IPS DF 6.9 (cell line): ENCODE measurements at places on chromosomes 4 and X.

GRCh38 chr4:140333523-140333922, 39.9 kb upstream of the SCOC start:
- no peak for DNase-seq

GRCh38 chr4:40648742-40649281, 19.1 kb upstream of the RBM47 start:
- DNase-seq: no peak

GRCh38 chr4:99507349-99507748, 3.5 kb upstream of the C4orf17 start:
- no peak for DNase-seq

- no peak for DNase-seq
Observed at GRCh38 chrX:119488749-119489148, 20.5 kb downstream of the SLC25A5 start.

GRCh38 chr4:173513651-173514050, 16.4 kb downstream of the HAND2 start:
- DNase-seq: no peak

- no peak for DNase-seq
Observed at GRCh38 chr4:143641361-143641760, 59.1 kb downstream of the FREM3 start.

GRCh38 chr4:84502955-84503373, 3.9 kb upstream of the NKX6-1 start:
- DNase-seq: no peak

DNA sequence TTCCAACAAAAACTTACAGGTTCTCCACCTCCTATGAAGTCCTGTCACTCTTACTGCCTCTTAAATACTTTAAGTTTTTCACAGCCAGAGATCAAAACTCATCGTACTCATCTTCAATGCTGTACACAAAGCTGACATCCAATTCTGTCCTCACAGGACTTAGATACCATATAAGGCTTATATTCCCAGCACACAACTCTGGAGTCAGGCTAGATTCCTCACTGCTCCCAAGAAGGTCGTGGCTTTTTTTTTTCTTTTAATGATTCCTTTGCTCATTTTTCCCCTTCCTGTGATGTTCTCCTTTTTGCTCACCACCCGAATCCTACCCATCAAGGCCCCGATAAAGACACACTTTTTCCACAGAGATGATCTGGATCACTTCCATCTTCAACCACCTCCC, 914 bp downstream of the TRAPPC2 start:
- no peak for DNase-seq

DNA sequence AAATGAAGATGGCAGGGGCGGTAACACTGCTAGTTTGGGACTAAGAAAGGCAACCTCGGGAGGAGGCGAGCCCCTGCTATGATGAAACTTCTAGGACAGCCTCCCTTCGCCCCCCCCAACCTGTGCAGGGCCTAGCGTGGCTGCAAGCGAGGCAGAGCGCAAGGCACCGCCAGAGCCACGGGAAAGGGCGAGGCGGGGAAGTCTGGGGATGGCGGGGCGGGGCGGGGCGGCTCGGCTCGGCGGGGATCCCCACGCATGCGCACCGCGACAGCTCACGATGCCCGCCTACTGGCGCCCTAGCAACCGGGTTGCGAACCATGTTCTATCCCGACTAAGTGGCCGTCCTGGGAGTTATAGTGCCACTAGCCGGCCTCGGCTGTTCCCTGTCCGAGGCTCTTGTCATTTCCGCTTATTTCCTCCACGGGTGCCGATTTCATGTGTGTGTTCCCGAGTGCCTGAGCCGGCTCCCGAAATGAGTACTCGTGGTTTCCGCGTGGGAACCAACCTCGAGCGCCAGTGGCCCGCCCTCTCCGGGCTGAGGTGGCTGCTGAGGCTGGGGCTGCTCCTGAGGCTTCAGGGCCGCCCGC, 28.7 kb upstream of the RBMX start:
- DNase-seq: no peak

DNA sequence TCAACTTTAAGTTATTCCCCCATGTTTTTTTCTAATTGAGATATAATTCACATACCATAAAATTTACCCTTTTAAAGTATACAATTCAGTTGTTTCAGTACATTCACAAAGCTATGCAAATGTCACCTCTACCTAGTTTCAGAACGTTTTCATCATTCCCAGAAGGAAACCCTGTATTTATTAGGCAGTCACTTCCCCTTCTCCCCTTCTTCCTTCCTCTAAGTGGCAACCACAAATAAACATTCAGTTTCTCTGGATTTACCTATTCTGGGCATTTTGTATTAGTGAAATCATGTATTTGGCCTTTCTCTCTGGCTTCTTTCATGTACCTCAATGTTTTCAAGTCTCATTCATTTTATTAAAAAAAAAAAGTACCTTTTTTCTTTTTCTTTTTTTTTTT, 101.9 kb downstream of the TET2 start:
- no peak for DNase-seq

GRCh38 chr4:53644607-53645006, 53.3 kb upstream of the LNX1 start:
- no peak for DNase-seq

DNA sequence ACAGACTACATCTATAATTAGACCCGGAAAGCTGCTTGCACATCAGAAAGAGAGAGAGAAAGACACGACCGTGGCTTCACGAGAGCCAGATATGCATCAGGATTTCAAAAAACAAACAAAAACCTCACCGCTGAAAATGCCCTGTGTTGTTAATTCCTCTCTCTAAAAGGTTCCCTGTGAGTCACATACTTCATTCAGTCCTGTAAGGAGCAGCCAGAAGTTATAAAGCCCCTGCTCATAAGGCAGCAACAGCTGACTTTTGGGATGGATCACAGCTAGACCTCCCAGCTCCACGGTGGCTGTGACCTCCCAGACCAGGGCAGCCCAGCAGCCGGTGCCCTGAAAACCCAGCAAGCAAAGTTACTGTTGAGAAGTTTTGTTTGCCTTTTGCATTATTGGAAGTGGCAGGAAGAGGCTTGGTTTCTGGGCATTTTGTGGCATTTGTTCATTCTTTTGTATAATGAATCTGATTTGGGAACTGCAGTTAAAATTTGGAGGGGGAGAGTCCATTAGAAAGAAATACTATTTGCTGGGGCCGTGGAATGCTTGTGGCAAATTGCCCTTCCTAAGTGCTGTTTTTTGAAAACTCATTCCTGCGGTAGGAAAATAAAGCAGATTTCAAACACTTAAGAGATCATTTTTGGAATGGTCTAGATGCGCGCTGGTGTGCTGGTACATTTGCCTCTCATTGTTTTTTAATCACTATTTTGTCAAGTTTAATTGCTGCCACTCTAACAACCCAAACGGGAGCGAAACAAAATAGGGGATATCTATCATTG, 520.4 kb downstream of the BCOR start:
- no peak for DNase-seq

GRCh38 chr4:8587469-8588195, 4.9 kb upstream of the CPZ start:
- DNase-seq: no peak

GRCh38 chr4:94758141-94758699, 465 bp downstream of the BMPR1B start:
- no peak for DNase-seq

- no peak for DNase-seq
Observed at GRCh38 chr4:44256414-44256813, 192.2 kb downstream of the KCTD8 start.

GRCh38 chr4:3822230-3822947, 56.2 kb downstream of the ADRA2C start:
- DNase-seq: no peak

GRCh38 chr4:7189066-7189465, 3.3 kb upstream of the SORCS2 start:
- DNase-seq: no peak

GRCh38 chr4:81410680-81411079, 61.0 kb downstream of the RASGEF1B start:
- no peak for DNase-seq

DNA sequence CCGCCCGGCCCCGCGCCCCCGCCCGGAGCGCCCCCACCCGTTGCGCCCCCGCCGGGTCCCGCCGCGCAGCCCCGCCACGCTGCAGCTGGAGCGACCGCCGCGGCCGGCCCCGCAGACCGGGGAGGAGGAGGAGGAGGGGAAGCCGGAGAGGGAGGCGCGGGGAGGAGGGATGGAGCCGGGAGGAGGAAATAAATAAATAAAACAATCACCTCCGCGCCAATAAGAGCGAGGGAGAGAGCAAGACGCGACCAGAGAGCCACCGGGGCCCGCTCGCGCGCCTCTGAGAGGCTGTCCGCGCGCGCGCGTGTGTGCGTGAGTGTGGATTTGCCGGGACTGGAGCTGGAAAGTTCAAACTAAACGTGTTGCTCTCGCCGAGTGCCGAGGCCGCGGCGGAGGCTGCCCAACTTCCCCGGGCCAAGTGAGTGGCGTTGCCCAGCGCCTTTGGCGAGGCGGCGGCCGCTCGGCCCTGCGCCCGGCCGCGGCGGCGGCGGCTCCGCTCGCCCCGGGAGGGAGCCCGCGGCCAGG, 2184.4 kb upstream of the TENM3 start:
- DNase-seq: no peak

DNA sequence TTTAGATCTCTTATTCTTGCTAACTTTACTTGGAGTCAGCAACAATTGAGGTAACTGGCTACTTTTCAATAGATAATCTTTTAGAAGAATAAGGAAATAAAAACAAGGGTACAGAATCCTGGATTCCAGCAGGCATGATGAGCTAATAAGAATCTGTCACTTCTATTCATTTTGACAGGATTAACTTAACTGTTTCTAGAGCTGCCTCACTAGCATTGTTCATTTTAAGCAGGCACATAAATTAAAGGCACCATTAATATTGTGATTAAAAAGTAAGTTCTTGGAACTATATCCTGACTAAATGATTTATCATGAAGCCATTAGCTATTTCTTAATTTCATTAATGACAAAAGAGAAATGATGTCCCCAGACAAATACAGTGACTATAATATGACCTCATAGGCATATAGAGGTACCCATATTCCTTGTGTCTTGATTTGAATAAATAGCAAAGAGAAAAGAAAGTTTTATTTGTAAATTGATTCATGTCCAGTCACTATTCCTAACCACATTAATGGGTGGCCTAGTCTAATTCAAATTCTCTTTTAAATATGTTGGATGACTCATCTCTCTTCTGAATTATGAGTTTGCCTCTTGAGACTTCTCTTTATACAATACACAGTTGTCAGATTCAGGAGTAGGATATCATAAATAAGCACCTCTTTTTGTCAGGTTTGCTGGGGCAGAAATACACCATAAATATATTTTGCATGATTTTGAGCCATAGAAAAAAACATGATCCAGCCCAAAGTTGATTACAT, 343.0 kb downstream of the SLITRK2 start:
- no peak for DNase-seq

DNA sequence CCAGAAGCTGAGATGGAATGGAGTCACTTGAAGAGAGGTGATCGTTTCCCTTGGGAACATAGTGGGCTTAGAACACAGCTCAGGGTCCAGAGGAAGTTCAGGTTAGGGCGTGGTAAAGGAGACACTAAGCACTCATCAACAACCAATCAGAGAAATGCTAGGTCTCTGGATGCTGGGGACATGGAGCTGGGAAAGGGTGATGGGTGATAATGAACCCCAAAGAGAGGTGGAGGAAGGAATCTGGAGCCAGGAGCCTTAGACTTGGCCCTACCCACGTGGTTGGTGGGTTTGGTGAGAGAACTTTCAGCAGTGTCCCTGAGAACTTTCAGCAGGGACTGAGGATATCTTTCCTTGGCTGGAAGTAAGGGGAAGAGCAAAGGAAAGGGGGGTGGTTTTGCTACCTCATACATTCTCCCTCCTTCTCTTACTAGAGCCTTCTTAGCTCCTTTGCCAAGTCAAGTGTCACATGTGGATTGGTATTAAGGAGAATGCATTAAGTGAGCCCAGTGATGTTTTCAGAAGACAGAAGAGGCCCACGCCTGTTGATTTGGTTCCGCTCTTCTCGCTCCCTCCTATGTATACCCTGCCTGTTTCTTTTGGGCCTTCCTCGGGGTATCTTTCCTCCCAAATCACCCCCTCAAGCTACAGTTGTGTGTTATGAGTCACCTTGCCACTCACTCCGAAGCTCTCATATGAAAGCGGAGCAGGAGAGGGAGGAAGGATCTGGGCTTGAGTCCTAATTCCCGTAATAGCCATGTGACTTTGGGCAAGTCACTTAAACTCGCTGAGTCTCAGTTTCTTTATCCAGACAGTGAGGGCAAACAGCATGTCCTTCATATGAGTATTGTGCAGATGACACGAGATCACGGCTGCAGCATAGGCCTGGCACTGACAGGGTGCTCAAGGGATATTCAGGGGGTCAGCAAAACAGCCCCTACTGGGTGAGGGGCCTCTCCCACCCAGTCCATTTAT, 63.1 kb downstream of the TSC22D3 start:
- no peak for DNase-seq

DNA sequence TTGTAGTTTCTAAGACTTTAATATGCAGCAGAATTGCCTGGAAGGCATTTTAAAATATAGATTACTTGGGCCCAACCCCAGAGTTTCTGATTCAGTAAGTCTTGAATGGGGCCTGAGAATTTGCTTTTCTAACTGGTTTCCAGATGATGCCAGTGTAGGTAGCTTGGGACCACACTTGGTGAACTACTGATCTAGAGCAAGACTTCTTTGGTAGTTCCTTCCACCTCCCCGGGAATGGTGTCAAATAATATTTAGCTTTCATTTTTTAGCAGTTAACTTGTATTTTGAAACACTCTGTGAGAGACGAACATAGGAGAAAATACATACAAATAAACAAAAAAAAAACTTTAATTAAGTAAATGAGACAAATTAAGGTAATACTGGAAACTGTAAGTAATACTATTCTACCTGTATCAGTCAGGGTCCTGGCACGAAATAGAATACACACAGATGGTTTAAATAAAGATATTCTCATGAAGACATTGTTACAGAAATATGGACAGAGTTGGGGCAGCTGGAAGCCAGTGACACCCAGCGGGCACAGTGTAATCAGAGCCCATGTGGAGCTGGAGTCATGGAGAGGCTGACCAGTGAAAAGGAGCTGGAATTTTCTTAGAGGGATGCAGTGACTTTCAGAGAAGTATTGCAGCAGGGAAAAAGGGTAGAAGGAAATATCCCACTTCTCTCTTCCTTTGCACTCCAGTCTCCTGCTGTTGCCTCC, 905.7 kb downstream of the CCSER1 start:
- no peak for DNase-seq

- DNase-seq: no peak
Observed at GRCh38 chrX:9379697-9380551, 84.9 kb upstream of the TBL1X start.

DNA sequence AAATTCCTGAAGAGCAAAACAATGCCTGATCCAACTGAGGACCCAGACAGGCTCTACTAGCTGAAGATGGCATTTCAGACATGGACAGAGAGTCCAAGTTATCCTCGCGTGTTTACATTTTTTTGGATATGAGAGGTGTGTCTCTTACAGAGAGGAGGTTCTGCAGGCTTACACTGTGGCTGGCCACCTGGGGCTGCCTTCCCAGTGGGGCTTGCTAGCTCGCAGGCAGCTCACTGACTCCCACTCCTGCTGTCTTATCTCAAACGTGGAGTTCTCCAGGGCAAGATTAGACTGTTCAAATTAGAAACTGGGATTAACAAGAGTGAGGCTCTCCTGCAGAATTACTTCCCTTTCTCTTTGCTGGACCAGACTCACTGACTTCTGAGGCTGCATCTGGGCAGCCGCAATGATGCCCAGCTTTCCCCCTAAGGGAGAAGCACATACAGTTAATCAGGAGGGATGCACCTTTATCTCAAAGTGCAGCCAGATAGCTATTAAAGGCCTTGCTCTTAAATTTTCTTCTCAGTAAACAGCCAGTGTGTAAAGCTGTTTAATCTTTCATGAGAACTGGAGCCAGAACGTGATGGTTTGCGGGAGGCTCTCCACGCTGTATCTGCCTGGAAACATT, 123.0 kb downstream of the ENPP6 start:
- no peak for DNase-seq
